GM23338 (cell line): ENCODE measurements at places on chromosomes 11 and 22. TPM values are rescaled to one million over a fixed set of nuclear protein-coding genes. Genes with fewer than 3 reads are reported as not detected.

DNA sequence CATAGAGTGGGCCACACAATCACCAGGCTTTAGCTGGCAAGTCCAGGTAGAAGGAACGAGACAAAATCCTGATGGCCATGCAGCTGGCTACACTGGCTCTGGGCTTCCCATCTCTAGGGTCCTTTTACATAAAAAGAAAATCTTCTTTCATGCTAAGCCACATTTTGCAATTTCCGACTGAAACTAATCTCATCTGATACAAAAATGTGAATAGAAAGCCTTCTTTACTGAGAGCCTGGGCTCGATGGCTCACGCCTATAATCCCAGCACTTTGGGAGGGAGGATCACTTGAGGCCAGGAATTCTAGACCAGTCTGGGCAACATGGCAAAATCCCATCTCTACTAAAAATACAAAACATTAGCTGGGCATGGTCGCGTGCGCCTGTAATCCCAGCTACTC is 67.2 kb downstream of the MICAL3 start:
- no peak overlapping the region for H3K4me3 ChIP-seq
- H3K4me1 ChIP-seq = no peaks in the 10 kb centered on the region
- no peaks in the 10 kb centered on the region for H3K27me3 ChIP-seq

MMP13 gene
- not detected in 2 replicates for total RNA-seq

OR5P2 gene
- total RNA-seq = 1.3 and 1.5 TPM in 2 replicates

GRIA4 gene
- 45.5 and 71.1 TPM in 2 replicates for total RNA-seq

DNA sequence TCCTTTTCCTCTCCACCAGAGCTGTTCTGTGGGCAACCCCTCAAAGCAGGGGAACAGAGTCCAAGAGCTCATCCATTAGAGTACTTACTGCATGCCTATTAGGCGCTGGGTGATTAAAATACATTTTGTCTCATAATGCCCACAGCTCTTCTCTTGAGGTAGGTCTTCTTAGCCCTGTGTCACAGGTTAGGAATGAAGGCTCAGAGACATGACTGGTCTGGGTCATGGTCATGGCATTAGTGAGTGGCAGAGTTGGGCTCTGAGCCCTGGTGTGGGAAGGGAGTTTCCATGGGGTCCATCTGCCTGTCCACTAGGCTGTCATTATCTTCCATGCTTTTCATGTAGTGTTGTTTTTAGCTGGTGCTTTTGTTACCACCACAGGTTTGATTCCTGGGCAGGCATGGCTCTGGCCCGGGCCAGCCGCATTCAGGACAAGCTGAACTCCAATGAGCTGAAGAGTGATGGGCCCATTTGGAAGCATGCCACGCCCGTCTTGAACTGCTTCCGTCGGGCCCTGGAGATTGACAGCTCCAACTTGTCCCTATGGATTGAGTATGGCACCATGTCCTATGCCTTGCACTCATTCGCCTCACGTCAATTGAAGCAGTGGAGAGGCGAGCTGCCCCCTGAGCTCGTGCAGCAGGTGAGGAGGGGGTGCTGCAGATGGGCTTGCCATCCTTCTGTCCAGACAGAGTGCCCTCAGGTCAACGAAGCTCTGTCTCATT is 76.1 kb downstream of the CABIN1 start:
- DNase-seq = no peak
- H3K27me3 ChIP-seq = no peaks in the 10 kb centered on the region
- H3K36me3 ChIP-seq = peaks cover 18% of the 10 kb centered on the region
- no peaks in the 10 kb centered on the region for H3K4me1 ChIP-seq
- H3K27ac ChIP-seq = no peak overlapping the region
- no peak overlapping the region for H3K4me3 ChIP-seq

GRCh38 chr22:30000566-30000965 is 79.7 kb upstream of the HORMAD2 start:
- H3K27me3 ChIP-seq = no peaks in the 10 kb centered on the region
- H3K36me3 ChIP-seq = no peaks in the 10 kb centered on the region
- no peak for DNase-seq
- no peak overlapping the region for H3K27ac ChIP-seq
- H3K4me1 ChIP-seq = no peaks in the 10 kb centered on the region
